Right atrium auricular region (tissue), 2 donors: ENCODE measurements at places on chromosomes 5 and 9. TPM values are rescaled to one million over a fixed set of nuclear protein-coding genes. Genes with fewer than 3 reads are reported as not detected.

GRCh38 chr9:89868100-89868499, 263.3 kb downstream of the GADD45G start:
- no peak for DNase-seq

- DNase-seq = no peak
Measured at GRCh38 chr5:81302596-81302995, 1.2 kb downstream of the ZCCHC9 start.

DNA sequence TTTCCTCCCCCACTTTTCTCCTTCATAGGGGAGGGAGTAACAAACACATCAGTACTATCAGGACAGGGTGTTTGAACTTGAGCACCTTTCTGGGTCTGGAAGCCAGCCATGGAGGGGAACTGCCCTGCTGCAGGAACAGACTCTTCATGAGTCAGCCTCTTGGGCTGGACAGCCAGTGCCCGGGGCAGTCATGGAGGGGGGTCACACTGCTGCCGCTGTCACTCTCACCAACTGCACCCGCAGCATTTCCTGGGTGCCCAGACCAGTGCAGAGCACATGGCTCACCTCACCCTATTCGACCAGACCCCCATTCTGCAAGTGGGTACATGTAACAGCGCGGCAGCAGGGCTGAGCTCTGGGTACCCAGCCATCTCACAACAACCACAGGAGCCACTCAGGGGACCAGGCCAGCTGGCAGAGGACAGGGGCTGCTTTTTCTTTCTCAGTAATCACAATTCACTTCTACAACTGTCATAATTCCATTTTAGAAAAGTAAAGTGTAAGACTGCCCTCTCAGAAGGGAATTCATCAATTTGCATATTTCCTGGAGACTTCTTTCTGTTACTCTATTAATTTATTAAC, 118.4 kb downstream of the CTNND2 start:
- DNase-seq = no peak

DNA sequence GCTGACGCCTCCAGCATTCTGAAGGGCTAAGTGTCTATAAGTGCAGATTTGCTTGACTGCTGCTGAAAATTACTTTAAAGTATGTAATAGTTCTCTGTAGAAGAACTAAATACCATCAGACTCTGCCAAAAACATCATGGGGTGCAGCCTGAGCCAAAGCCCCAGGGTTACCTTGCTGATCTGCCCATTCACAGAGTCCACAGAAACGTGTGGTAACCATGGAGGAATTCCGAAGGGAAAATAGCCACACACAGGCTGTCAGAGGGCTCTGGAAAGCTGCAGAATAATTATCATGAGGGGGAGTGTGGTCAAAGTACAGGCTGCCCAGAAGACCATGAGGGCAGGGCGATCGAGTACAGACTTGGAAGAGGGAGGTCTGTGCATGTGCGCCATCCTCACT, 36.4 kb downstream of the RETREG1 start:
- no peak for DNase-seq

DNA sequence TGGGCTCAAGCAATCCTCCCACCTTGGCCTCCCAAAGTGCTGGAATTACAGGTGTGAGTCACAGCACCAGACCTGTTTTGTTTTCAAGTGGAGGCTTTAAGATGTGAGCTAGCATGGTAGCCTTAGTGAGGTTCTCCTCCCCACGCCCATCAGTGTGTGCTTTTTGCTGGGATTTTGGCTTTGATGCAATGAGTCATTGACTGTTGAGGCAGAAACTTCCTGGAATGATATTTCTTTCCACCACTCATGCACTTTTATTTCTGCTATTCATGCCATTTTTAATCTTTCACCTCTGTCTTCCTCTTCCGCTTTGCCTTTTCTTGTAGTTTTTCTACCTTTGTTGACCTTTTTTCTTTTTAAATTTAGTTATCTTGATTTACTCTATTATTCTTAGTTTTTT, 4.2 kb upstream of the NFIL3 start:
- no peak for DNase-seq

GRCh38 chr9:121399883-121400607, 30.0 kb upstream of the STOM start:
- no peak for DNase-seq

- DNase-seq = no peak
Measured at GRCh38 chr9:4090491-4090890, 209.4 kb downstream of the GLIS3 start.

GRCh38 chr5:17339841-17340240, 122.4 kb downstream of the BASP1 start:
- DNase-seq = no peak

- DNase-seq = no peak
Measured at GRCh38 chr5:72722792-72723452, 93.5 kb upstream of the TNPO1 start.

GRCh38 chr9:121752929-121753328, 101.5 kb downstream of the DAB2IP start:
- no peak for DNase-seq

DNA sequence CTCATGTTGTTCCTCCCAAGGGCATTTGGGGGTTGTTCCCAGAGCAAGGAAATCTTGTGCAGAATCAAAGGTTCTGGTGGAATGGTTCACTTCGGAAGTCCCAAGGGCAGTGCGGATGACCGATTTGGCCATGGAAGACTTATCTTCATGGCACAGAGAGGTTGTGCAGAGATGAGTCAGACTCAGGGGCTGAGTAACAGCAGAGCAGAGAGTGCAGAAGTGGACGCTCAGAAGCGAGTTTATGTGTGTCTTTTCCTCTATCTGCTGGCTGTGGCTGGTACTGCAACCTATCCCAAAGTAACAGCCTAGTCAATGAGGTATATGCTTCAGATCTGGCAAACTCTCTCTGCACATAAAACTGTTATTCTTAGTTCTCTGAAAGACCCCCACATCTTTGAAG, 118.1 kb downstream of the DPYSL3 start:
- peak; percentile 82 for DNase-seq

- no peak for DNase-seq
Measured at GRCh38 chr9:127568971-127569885, 42.8 kb upstream of the STXBP1 start.

GRCh38 chr9:121744002-121744686, 92.7 kb downstream of the DAB2IP start:
- peak; percentile 83 for DNase-seq

DNA sequence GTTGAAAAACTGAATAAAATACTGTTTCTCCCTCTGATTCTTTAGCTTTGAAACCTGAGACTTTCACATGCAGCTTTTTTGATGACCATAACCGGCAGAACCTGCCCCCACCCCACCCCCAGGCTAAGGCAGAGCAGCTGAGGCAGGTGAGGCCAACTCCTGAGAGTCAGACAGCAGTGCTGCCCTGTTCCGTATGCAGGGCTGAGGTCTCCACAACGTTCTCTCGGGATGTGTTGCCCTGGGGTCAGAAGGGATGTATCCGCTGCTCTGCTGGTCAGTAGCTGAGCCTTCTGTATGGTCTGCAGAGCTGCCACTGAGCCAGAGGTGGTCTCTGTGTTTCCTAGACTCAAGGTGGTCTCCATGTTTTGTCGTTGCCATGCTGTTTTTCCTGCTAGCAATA, 190.5 kb downstream of the AOPEP start:
- no peak for DNase-seq

- DNase-seq = no peak
Measured at GRCh38 chr5:173920024-173920753, 32.0 kb downstream of the CPEB4 start.

DNA sequence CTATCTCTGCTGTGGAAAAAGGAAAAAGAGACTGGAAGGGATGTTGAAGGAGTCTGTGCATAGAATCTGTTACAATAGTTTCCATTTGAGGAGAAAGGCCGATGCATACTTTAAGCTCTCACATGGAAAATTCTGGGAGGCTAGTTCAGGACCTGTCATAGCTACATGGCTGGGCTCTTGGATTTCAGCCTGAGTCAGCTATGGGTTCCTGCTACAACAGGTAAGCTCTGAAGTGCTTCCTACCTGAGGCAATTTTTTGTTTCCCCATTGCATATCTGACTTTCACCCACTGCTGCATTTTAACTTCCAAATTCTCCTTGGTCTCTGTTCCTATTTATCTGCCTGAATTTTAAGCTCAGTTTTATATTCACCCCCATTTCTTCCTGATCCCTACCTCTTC, 310.7 kb downstream of the RAB3C start:
- DNase-seq = no peak

GRCh38 chr5:174744896-174745295, 20.5 kb downstream of the MSX2 start:
- no peak for DNase-seq

DNA sequence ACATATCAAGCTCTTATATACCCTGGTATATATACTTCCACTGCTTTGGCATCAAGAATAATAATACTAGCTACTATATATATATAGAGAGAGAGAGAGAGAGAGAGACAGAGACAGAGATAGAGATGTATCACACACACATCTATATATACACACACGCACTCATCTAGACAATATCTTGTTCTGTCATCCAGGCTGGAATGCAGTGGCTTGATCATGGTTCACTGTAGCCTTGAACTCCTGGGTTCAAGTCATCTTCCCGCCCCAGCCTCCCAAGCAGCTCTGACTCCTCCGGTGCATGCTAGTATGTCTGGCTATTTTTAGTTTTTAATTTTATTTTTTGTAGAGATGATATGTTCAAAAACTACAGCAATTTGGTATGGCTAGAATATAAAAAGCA, 22.5 kb downstream of the ANKHD1 start:
- DNase-seq = no peak

DNA sequence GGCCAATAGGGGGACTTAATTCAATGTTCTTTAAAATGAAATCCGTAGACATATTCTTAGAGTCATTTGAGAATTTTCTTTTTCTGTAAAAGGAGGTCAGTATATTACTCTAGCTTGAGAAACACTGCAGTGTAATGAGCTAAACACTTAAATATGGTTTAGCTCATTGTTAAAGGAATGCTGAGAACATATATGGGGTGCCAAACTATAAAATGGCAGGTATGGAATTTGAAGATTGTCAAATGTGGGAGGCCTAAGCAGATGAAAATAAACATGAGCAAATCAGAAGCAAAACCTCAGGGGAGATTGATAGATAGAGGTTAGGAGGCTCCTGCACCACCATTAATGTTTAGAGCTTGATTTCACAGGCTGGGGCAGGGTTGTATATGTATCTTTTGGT, 57.9 kb downstream of the STX17 start:
- DNase-seq = no peak

DNA sequence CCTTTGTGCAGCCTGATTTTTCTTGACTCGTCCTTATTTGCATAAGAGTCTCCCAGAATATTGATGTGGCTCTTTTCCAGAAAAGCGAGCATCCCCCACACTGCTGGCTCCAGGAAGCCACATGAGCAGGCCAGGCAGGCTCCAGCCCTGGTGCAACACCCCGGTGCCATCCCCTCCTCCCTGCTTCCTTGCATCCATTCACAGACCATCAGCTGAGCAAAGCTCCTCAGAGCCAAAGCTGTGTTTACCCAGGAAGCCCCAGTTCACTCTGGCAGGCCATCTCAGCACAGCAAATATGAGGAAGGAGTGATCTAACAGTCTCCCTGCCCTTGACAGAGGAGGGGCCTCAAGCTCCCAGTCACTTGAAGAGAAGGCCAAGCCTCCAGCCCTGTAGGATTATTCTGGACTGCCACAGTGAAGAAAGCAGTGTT, 34.4 kb downstream of the INSYN2B start:
- peak; percentile 67 for DNase-seq

DNA sequence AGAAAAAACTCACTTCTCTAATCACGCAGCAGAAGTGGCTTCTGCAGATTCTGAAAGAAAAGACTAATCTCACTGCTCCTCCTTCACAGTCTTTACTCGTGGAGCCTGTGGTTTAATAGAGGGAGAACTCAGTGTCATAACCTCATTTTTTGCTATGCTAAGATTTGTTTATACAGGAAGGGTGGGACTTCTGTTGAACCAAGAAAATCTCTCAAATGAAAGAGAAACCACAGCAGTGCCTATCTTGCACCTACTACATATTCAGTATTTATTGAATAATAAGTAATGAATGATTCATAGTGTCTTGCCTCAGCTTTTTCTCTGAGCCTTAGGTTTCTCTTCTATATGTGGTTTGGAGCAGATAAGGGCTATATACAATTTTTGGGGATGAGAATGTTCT, 136.1 kb upstream of the DMAC1 start:
- no peak for DNase-seq

DNA sequence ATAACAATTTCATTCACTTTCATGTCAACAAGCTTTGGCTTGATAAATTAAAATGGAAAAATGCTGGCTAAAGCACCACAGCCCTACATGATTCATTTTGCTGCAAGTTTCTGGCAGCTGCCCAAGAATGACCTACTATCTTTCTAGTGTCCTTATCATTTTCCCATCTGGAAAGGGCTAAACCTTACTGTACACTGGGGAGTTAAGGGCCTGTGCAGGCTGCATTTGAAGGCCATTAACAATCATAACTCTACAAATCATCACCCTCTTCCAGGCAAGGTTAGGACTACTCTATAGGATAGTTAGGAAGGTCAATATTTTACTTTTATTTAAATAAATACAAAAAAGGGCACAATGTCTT, 579.7 kb upstream of the ZNF608 start:
- no peak for DNase-seq

DNA sequence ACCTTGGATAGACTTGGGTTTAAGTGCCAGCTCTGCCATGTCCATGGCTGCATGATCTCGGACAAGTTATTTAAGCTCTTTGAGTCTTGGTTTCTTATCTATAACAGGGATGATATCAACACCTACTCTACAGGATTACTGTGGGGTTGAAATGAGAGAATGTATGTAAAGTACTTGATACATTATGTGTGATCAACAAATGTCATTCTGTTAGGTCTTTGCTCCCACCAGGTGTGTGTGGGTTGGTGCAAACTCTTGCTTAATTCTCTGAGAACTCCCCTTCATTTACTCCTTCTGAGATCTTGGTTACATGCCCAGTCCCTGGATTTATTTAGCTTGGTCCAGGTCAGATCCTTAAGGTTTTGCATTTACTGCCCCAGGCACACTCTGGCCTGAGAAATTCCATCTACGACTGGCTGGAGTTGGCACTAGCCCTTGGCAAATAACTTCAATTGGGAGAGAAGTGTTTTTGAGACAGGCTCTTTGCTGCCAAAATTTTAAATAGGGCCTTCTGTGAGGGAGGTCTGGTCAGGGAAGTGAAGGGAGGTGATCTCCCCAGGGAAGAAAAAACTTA, 63.5 kb upstream of the KLF9 start:
- DNase-seq = no peak

GRCh38 chr9:77907585-77907984, 124.0 kb downstream of the GNAQ start:
- DNase-seq = no peak

DNA sequence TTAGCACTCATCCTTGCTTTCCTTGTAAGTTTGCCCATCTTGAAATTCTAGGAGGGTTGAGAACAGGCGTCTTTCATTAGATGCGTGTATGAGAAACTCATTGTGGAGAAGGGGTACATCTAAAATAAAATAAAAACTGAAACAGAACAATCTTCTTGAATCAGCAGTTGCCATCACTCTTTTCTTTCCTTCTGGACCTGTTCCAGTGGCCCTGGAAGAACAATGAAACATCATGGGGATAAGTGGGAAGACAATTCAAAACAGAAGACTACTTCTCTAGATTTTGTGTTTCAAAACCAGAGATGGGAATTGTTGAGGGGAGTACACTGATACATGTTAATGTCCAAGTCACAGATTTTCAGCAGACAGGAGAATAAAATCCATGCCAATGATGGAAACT, 59.9 kb downstream of the SLC1A3 start:
- no peak for DNase-seq

GRCh38 chr5:34609951-34610441, 46.1 kb upstream of the RAI14 start:
- DNase-seq = no peak

Gene CCNJL
- total RNA-seq = 2.7 TPM

Gene TLE1
- 42.8 TPM for total RNA-seq

Gene IFNK
- total RNA-seq = not detected

Gene S1PR3
- 34.7 TPM for total RNA-seq

Gene C9orf85
- total RNA-seq = 5.5 TPM

Gene BSPRY
- 3.8 TPM for total RNA-seq

Gene RLN1
- total RNA-seq = not detected

Gene TXNDC8
- total RNA-seq = not detected

Gene DIRAS2
- total RNA-seq = 0.16 TPM
